ENCODE measurements at places on chromosomes 4 and X.

- no peak for DNase-seq
- H3K27me3 ChIP-seq, result no peaks in the 10 kb centered on the region
- no peak overlapping the region for H3K4me3 ChIP-seq
- H3K27ac ChIP-seq, result no peak overlapping the region
- peaks cover 2% of the 10 kb centered on the region for H3K4me1 ChIP-seq
Observed at GRCh38 chr4:3112201-3112600, 37.7 kb downstream of the HTT start.

DNA sequence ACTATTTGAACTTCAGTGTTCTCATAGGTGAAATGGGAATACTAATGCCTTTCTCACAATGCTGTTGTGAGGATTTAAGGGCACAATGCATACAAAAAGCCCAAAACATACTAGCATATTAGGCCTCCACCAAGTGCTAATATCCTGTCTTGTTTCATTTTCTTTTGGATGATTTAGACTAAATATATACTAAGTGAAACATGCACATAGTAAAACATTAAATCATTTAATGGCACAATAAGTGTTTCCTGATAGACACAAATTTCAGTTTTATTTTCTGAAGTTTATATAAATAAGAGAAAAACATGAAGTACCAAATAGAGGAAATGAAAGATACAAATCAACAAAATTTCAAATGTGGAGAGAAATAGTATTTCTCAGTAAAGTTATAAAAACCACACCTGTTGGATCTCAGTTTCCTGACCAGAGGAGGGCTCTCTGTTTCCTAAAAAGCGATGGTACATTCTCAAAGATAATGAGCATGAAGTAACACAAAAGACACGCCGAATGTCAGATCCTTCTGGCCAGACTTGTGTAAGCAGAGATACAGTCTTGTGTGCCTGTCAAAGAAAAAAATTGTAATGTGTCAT is 25.1 kb downstream of the DDX60 start:
- no peak overlapping the region for H3K27ac ChIP-seq
- H3K4me3 ChIP-seq, result no peak overlapping the region
- peaks cover 41% of the 10 kb centered on the region for H3K36me3 ChIP-seq
- H3K4me1 ChIP-seq, result peaks cover 16% of the 10 kb centered on the region
- DNase-seq, result no peak

DNA sequence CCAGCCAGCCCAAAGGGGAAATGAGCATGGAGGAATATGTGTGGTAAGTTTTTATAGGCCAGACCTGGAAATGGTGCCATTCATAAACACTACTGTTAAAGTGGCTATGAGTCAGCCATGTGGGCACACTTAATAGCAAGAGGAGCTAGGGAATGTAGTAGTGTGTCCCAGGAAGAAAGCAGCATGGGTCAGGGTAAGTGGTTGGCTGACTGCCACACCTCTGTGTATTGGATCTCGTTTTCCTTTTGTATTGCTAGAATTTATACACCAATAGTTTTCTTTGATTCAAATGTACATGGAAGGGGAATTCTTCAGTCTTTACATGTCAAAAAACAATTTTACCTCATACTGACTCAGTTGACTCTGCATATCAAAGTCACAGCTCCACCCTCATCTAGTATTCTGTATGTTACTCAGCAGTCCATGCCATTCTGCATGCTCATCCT is 22.9 kb upstream of the SGMS2 start:
- DNase-seq, result no peak
- H3K4me3 ChIP-seq, result no peak overlapping the region
- H3K27ac ChIP-seq, result no peak overlapping the region
- H3K36me3 ChIP-seq, result no peaks in the 10 kb centered on the region

DNA sequence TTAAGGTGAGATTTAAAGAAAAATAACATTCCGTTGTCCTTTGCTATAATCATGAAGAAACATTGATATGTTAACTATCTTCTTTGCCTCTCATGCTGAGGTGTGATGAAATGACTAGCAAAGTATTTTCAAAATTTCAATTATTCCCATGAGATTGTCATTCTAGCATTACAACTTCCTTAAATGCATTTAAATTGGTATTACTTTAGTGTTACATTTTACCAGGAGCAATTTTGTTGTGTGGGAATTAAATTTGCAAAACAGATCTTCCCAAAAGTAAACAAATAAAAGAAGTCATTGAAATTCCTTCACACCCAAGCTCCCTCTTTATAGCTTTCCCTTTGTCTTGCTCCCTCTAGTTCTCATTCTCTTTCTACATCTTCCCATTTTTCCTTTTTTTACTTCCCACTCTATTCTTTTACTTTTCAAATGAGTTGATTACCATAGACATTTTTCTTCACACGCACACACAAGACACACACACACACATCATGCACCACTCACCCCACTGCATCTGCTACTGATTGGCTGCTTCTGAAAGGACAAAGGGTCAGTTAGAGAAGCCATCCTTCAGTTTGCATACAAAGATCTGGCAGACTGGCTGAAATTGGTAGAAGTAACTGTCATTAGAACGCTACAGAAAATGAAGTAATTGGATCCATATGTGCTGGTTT is 10.0 kb upstream of the APELA start:
- no peaks in the 10 kb centered on the region for H3K4me1 ChIP-seq
- no peak for DNase-seq
- H3K4me3 ChIP-seq, result no peak overlapping the region

- peaks cover 21% of the 10 kb centered on the region for H3K27me3 ChIP-seq
- H3K4me1 ChIP-seq, result no peaks in the 10 kb centered on the region
- no peak overlapping the region for H3K27ac ChIP-seq
- H3K4me3 ChIP-seq, result no peak overlapping the region
Observed at GRCh38 chr4:8043596-8043995, 103.9 kb upstream of the AFAP1 start.

DNA sequence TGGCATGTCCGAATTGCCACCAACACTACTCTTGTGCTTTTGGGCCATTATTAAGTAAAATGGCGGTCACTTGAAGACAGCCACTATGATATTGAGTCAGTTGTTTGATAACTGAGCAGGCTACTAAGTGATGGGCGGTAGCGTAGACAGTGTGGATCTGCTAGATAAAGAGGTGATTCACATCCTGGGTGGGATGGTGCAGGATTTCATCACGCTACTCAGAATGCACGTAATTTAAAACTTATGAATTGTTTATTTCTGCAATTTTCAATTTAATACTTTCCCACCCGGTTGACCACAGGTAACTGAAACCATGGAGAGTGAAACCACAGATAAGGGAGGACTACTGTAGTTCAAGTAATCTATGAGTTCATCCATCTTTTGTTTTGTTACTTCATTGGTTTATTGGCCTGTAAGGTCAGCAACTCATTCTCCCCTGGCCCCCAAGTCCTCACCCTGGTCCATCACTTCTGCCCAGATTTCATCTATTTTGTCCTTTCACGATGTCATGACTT is 2.9 kb downstream of the ARAF start:
- peak overlapping the region; percentile 79 for H3K27ac ChIP-seq
- no peaks in the 10 kb centered on the region for H3K27me3 ChIP-seq
- peaks cover 23% of the 10 kb centered on the region for H3K4me1 ChIP-seq
- H3K4me3 ChIP-seq, result peak overlapping the region; percentile 61

DNA sequence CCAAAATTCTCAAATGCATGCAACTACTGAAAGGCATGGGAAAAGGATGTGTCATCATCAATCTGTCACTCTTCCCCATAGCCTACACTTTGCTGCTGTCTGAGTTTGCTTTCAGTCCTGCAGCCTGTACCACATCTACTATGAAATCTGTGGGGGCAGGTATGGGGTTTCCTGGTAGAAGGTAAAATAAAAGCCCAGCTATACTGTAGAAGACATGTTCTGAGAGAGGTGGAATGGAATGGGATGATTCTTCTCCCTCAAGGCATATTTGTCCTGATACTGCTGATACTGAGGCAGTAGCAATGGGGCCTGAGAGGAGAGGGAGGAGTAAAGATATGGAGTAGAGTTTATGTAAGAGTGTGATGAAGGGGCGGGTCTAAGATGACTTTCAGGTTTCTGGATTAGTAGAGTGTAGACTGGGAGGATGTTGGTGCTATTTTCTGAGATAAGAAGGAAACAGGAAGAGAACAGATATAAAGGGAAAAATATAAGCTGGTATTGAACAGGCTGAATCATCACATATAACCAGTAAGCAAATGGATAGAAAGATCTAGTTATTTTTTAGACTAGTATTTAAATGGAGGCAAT is 38.7 kb upstream of the GYPA start:
- no peak overlapping the region for H3K4me3 ChIP-seq
- DNase-seq, result peak; percentile 5
- H3K27me3 ChIP-seq, result no peaks in the 10 kb centered on the region
- H3K4me1 ChIP-seq, result peaks cover 18% of the 10 kb centered on the region
- H3K27ac ChIP-seq, result no peak overlapping the region

GRCh38 chr4:24508541-24508940 is 75.8 kb downstream of the DHX15 start:
- DNase-seq, result no peak
- no peak overlapping the region for H3K27ac ChIP-seq
- no peaks in the 10 kb centered on the region for H3K27me3 ChIP-seq
- no peaks in the 10 kb centered on the region for H3K4me1 ChIP-seq

- no peak overlapping the region for H3K4me3 ChIP-seq
- no peaks in the 10 kb centered on the region for H3K4me1 ChIP-seq
- no peak overlapping the region for H3K27ac ChIP-seq
- DNase-seq, result no peak
- H3K36me3 ChIP-seq, result no peaks in the 10 kb centered on the region
- H3K27me3 ChIP-seq, result peaks cover 9% of the 10 kb centered on the region
Observed at GRCh38 chr4:146211440-146211839, 2.9 kb upstream of the REELD1 start.

DNA sequence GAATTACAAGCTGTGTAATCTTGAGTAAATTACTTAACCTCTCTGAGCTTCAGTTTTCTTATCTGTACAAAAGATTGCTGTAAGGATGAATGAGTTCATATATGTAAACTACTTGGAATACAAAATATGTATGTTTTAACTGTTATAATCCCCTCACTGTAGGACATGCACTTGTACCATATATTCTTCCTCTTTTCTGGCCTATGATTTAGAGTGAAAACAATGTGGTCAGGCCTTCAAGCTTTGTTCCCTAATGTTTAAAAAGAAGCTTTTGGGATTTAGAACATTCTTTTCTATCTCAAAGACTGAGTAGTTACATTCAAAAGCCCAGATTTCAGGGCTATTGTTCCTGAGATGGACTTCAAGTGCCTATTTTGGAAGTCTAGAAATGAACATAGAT is 26.7 kb upstream of the GPRIN3 start:
- no peak overlapping the region for H3K4me3 ChIP-seq
- DNase-seq, result no peak
- peaks cover 23% of the 10 kb centered on the region for H3K4me1 ChIP-seq
- no peak overlapping the region for H3K27ac ChIP-seq

DNA sequence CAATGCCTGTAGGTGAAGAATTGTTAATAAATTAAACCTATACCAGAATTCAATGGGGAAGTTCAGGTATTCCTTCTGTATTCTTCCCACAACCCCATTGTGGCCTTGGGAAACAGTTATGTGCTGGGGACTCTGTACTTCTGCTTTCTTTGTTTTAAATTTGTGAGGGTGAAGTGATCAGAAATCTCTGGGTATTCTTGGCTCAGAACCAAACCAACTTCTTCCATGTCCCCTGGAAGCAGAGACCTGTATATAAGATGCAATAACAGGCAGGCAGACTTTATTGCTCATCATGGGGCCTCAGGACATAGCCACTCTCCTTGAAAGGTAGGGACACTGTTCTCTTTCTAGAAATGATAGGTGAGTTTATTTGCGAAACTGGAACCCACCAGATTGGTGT is 19.8 kb upstream of the USP27X start:
- H3K4me3 ChIP-seq, result no peak overlapping the region
- no peaks in the 10 kb centered on the region for H3K36me3 ChIP-seq
- no peak for DNase-seq
- no peaks in the 10 kb centered on the region for H3K4me1 ChIP-seq
- H3K27ac ChIP-seq, result no peak overlapping the region
- no peaks in the 10 kb centered on the region for H3K27me3 ChIP-seq

DNA sequence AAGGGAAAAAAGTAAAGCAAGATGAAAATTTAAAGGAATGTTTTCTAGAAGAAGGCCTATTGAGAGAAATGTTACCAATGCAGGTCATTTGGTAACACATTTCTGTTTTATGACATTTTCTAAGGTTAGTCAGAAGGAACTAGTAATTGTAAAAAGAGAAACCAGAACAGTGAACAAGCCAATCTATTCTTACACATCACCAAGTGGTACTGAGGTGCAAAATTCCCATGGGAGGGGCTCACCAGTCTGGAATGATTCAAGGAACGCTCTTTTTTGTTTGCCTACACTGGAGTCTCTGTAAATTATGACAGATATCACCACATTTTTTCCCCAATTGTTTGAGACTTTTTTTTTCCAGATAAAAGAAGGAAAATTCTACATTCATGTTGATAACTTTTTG is 404.7 kb upstream of the CNKSR2 start:
- no peak for DNase-seq
- no peak overlapping the region for H3K4me3 ChIP-seq
- H3K27me3 ChIP-seq, result no peaks in the 10 kb centered on the region
- H3K4me1 ChIP-seq, result no peaks in the 10 kb centered on the region
- no peak overlapping the region for H3K27ac ChIP-seq
- H3K36me3 ChIP-seq, result no peaks in the 10 kb centered on the region

DNA sequence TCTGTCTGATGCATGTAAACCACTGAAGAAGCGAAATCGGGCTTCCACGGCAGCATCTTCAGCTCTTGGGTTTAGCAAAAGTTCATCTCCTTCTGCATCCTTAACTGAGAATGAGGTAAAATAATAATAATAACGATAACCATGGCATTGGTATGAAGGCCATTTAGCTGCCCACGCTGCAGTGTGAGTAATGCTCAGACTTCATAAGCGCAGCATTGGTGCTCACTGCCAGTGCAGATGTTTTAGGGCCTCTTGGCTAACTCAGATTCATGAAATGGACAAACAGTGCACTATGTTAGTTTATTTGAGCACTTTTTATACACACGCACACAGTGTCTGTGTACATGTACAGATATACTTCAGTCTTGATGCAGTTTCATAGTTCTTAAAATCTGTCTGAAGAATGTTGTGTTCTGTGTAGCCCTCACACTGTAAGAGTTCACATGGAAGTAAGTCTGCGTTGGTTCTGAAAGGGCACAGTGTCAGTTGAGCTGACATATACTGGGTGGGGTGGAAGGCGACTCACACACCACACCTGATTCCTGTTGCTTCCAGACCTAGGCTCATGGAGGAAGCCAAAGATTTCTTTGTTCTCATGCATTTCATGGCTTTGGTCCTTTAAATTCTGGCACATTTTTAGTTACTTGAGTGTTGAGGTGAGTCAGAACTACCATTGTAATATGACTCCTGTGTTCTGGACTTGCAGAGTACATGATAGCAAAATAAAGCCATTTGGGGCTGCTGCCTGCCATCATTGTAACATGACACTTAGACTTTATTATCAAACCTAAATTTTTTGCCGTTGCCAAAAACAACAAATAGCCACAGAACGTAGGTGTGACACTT is 68.7 kb downstream of the NSD2 start:
- DNase-seq, result no peak
- no peak overlapping the region for H3K27ac ChIP-seq
- no peaks in the 10 kb centered on the region for H3K27me3 ChIP-seq
- no peaks in the 10 kb centered on the region for H3K4me1 ChIP-seq
- H3K4me3 ChIP-seq, result no peak overlapping the region

- DNase-seq, result peak; percentile 61
- peak overlapping the region; percentile 55 for H3K4me3 ChIP-seq
- H3K36me3 ChIP-seq, result peaks cover 3% of the 10 kb centered on the region
- peak overlapping the region; percentile 86 for H3K27ac ChIP-seq
- H3K4me1 ChIP-seq, result peaks cover 33% of the 10 kb centered on the region
Observed at GRCh38 chr4:139951021-139951420, 203.0 kb downstream of the MAML3 start.
